ENCODE measurements at places on chromosomes 7 and 10. TPM values are rescaled to one million over a fixed set of nuclear protein-coding genes. Genes with fewer than 3 reads are reported as not detected.

SCIN gene
- 3.4 TPM for total RNA-seq

CCDC71L gene
- 8.6 TPM for total RNA-seq

OLAH gene
- total RNA-seq = 0.93 TPM

CASD1 gene
- 95.9 TPM for total RNA-seq

UNCX gene
- 1.3 TPM for total RNA-seq

TMEM178B gene
- 16.5 TPM for total RNA-seq

OPN4 gene
- total RNA-seq = not detected

GOLGA7B gene
- total RNA-seq = 2.2 TPM

PNLIP gene
- not detected for total RNA-seq

MYO1G gene
- total RNA-seq = 1.0 TPM

SPDYE11 gene
- not detected for total RNA-seq

ANKRD61 gene
- not detected for total RNA-seq

SPDYE9 gene
- not detected for total RNA-seq

MRPL32 gene
- total RNA-seq = 50.1 TPM

GRID2IP gene
- total RNA-seq = not detected

NPSR1 gene
- 0.99 TPM for total RNA-seq

MYO3A gene
- total RNA-seq = 10.5 TPM

ALDH18A1 gene
- 74.7 TPM for total RNA-seq

GFRA1 gene
- 62.2 TPM for total RNA-seq

VSTM2A gene
- total RNA-seq = 27.3 TPM

HOXA5 gene
- not detected for total RNA-seq

HOXA10 gene
- not detected for total RNA-seq

NME8 gene
- not detected for total RNA-seq

PAXIP1 gene
- total RNA-seq = 19.6 TPM

TAS2R3 gene
- 4.2 TPM for total RNA-seq

BAG3 gene
- total RNA-seq = 11.4 TPM

INPP5F gene
- 69.1 TPM for total RNA-seq

NUDT1 gene
- 16.6 TPM for total RNA-seq

TMEM270 gene
- total RNA-seq = not detected

RADIL gene
- total RNA-seq = 7.8 TPM

LRRC4 gene
- total RNA-seq = 4.6 TPM

GLI3 gene
- total RNA-seq = 30.2 TPM

SPRN gene
- total RNA-seq = 3.8 TPM

DYDC1 gene
- total RNA-seq = not detected

GIMAP5 gene
- 14.8 TPM for total RNA-seq

SNCG gene
- total RNA-seq = 33.3 TPM

LRRC17 gene
- total RNA-seq = 46.9 TPM

GPER1 gene
- total RNA-seq = 4.1 TPM

ASZ1 gene
- not detected for total RNA-seq

ADARB2 gene
- 6.7 TPM for total RNA-seq

METTL27 gene
- total RNA-seq = 5.9 TPM

All from camera-type eye (tissue), 1 donor.